ENCODE measurements at places on chromosomes 2 and 18. TPM values are rescaled to one million over a fixed set of nuclear protein-coding genes. Genes with fewer than 3 reads are reported as not detected.
A peak's percentile ranks its signal among the peaks of the same experiment; 100 is the strongest.

The MEMO1 gene
- polyA plus RNA-seq = 66.7 TPM

GRCh38 chr18:41828137-41828536 lies 126.9 kb upstream of the PIK3C3 start:
- no peak for DNase-seq

DNA sequence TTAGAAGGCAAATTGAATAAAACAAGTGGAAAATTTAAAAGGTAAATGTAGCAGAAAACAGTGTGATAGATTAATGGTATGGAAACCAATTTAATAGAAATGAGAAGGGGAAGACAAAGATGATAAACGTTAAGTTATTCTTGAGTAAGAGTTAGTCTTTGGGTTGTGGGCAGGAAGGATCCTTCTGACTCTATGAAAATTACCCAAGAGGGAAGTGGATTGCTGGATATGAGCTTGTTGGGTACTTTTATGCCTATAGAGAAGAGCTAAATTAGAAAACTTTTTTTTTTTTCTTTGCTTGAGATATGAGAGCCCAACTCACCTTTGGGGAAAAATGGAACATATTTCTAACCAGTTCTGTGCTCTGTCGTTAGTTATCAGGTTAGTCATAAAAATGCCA lies 144.0 kb downstream of the LDLRAD4 start:
- DNase-seq = no peak

GRCh38 chr2:24404491-24404921 lies 44.2 kb upstream of the ITSN2 start:
- DNase-seq = no peak

GRCh38 chr2:195450552-195451113 lies 206.4 kb upstream of the SLC39A10 start:
- DNase-seq = peak; percentile 48

The RPL31 gene
- 4,488 TPM for polyA plus RNA-seq

DNA sequence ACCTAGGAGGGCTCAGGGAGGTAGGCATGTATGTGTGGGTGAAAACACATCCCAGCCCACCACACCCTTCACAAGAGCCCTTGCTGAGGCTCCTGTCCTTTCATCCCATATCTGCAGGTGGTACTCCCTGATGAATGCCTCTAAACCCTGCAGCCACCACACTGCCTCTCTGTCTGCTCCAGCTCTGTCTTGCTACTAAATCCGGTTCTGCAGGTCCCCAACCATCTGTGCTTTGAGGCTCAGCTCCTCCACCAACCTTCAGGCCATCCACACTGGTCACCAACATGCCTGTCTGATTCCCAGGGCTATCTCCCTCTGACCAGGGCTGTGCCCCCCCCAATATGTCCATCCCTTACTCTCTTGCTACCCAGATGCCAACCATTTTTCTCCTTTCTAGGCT lies 92.7 kb downstream of the BIN1 start:
- DNase-seq = no peak

- DNase-seq = no peak
Observed at GRCh38 chr2:236089271-236090026, 78.7 kb downstream of the GBX2 start.

DNA sequence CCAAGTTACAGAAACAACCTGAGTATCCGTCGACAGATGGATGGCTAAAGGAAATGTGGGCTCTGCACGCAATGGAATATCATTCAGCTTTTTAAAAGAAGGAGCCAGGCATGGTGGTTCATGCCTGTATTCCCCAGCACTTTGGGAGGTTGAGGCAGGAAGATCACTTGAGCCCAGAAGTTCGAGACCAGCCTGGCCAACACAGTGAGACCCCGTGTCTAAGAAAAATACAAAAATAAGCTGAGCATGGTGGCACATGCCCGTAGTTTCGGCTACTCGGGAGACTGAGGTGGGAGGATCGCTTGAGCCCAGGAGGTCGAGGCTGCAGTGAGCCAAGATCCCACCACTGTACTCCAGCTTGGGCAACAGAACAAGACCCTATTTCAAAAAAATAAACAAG lies 34.3 kb downstream of the TCF7L1 start:
- DNase-seq = no peak

GRCh38 chr2:218878926-218879761 lies 1.5 kb upstream of the WNT10A start:
- peak; percentile 78 for DNase-seq

DNA sequence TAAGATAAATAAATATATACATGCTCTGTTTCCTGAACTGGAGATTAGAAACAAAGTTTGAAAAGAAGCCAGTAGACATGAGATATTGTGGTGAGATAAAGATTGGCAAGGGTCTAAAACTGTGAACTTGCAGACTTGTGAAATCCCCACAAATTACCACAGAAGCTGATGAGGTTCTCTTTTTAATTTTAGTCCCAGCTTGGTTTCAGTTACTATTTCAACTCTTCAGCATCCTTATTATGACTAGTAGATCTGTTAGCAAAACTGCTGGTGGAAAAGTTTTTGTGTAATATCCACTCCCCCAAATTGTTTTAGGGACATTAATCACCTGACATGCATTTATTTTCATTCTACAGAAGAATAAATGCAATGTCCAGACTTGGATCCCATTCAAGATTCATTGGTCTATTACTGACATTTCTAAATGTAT lies 20.8 kb downstream of the RASGRP3 start:
- no peak for DNase-seq

The IL1RL2 gene
- 0.05 TPM for polyA plus RNA-seq

The SAG gene
- polyA plus RNA-seq = not detected

The PAX8 gene
- 0.08 TPM for polyA plus RNA-seq

DNA sequence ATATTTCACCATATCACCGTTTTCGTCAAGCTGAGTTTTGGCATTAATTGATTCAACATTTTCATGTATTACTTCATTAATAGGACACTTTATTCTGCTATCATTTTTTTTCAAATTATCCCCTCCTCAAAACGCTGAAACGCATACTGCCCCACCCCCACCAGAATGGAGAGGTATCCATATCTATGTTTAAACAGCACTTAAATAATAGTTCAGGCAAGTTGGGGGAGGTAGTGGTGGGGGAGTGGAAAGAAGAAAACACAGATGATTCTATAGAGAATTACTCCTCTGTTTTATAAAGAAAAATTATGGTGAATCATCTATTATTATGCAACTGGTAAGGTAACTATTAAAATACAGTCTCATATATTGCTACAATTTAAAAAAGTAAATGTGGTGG lies 314.4 kb upstream of the ZEB2 start:
- no peak for DNase-seq

GRCh38 chr2:204207866-204208265 lies 271.3 kb downstream of the ICOS start:
- DNase-seq = no peak

GRCh38 chr2:239538357-239539052 lies 137.7 kb upstream of the HDAC4 start:
- no peak for DNase-seq

All from SK-N-SH (cell line).